Stimulated activated CD8-positive, alpha-beta memory T cell treated with anti-CD3 and anti-CD28 coated beads, Interleukin-4, amount 100 ng/mL, for 24 hours (primary cell): ENCODE measurements at places on chromosomes 3 and 15.

GRCh38 chr15:74200412-74200815 lies 2.2 kb downstream of the STRA6 start:
- no peak for DNase-seq

DNA sequence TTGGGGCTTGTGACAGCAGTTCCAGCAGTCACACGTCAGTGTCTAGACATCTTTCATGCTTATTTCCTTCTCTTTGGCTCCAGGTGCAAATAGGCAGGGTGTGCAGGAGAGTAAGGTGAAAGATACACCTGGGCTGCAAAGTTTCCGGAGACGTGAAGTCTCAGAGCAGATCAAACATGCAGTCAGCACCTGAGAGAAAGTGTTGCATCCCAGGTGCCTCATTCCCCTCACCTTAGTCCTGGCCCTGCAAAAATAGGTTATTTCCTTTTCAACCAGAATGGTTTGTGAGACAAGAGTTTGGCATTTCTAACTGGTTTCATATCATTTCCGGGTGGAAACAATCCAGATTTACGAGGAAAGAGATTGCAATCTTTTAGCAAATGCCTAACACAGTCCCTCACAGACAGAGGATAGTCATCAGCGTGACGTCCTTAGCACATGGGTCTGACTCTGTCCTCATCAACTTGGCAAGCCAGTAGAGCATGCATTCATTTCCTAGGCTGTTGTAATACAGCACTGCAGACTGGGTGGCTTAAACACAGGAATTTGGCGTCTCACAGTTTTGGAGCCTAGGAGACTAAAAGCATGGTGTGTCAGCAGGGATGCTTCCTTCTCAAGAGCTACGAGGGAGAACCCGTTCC lies 58.2 kb upstream of the ARRDC4 start:
- no peak for DNase-seq

DNA sequence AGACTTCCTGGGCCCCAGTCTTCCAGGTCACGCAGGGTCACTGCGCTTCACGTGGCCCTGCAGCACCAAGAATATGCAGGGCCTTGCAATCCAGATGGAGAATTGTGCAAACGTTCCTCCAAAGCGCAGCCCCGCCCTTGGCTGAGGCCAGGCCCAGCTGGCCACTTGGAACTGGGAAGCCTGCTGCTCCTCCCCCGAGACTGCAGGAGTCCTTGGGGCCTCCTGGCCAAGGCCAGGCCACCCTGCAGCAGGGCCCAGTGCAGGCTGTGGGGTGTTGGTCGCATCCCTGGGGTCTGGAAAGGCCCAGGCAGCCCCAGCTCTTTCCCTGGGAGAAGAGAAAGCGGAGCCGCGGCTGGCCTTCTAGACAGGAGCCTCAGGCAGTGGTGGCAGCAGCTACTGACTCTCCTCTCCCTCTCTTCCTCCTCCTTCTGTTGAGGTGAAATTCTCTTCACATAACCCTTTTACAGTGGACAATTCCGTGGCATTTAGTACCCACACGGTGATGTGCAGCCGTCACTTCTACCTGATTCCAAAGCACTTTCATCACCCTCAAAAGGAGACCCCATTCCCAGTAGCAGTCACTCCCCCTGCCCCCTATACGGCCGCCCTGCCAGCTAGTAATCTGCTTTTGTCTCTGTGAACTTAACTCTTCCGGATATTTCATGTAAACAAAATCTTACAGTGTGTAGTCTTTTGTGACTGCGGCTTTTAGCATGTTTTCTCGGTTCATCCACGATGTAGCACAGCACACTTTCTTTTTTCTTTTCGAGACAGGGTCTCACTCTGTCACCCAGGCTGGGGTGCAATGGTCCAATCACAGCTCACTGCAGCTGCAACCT lies 103.9 kb downstream of the TMEM266 start:
- no peak for DNase-seq

- no peak for DNase-seq
These were observed 234.2 kb downstream of the MECOM start for GRCh38 chr3:169429328-169429727.

DNA sequence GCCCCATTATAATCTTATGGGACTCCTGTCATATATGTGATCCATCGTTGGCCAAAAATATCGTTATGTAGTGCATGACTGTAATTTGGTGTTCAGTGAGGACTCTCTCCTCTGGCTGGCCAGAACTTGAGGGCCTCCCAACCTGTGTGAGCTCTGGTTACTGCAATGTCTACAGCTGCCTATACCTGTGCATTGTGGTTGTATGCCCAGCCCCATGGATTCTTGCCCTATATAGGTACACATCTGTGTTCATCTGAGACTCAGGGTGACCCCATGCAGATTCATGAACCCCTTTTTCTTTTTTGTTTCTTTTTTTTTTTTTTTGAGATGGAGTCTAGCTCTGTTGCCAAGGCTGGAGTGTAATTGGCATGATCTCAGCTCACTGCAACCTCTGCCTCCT lies 32.6 kb upstream of the KLF13 start:
- no peak for DNase-seq

GRCh38 chr3:17154941-17155340 lies 270.2 kb downstream of the PLCL2 start:
- DNase-seq: no peak

DNA sequence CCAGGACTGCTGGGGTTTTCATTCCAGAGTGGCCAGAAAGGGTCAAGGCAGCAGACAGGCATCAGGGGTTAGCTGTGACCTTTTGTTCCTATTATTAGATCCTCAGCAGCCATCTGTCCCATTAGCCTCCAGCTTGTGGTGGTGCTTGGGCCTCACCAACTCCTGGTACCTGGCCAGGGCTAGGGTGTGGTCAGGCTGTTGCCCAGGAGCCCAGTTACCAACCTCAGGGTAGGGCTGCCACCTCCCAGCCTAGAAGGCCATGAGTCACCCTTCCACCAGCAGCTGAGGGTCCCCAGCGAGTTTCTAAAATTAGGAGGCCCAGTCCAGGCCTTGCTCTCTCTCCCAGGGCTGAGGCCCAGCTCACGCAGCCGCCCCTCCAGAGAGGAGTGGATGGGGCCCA lies 12.2 kb downstream of the TMEM43 start:
- DNase-seq: no peak

DNA sequence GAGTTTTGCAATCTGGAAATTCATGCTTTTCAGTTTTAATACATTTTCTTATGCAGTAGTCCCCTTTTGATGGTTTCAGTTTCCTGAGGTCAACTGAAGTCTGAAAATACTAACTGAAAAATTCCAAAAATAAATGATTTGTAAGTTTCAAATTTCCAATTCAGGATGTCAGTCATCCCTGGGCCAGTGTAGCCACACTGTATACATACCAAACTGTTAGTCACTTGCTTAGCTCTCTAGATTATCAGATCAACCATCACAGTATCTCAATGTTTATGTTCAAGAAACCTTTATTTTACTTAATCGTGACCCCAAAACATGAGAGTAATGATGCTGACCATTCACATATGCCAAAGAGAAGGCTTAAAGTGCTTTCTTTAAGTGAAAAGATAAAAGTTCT lies 715.5 kb downstream of the GBE1 start:
- DNase-seq: no peak

DNA sequence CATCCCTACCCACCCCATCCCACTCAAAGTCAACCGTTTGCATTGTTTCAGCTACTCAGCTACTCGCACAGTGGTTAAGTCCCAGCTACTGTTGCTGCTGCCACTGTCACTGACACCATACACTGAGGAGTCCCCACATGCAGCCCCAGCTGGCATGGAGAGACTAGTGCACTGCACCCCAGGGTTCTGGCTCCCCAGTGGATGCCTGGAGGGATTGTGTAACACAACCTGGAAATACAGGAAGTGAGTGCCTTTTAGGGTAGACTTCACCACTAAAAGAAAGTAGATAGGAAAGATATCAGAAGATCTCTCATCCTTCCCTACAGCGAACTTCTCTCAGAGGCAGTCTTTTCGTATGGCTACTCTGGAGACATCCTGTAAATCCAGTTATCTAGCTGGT lies 169.2 kb upstream of the STRIT1 start:
- no peak for DNase-seq

- no peak for DNase-seq
These were observed 465.9 kb upstream of the DPPA4 start for GRCh38 chr3:109803274-109803673.

- no peak for DNase-seq
These were observed 200.3 kb upstream of the PFN2 start for GRCh38 chr3:150170852-150171520.

DNA sequence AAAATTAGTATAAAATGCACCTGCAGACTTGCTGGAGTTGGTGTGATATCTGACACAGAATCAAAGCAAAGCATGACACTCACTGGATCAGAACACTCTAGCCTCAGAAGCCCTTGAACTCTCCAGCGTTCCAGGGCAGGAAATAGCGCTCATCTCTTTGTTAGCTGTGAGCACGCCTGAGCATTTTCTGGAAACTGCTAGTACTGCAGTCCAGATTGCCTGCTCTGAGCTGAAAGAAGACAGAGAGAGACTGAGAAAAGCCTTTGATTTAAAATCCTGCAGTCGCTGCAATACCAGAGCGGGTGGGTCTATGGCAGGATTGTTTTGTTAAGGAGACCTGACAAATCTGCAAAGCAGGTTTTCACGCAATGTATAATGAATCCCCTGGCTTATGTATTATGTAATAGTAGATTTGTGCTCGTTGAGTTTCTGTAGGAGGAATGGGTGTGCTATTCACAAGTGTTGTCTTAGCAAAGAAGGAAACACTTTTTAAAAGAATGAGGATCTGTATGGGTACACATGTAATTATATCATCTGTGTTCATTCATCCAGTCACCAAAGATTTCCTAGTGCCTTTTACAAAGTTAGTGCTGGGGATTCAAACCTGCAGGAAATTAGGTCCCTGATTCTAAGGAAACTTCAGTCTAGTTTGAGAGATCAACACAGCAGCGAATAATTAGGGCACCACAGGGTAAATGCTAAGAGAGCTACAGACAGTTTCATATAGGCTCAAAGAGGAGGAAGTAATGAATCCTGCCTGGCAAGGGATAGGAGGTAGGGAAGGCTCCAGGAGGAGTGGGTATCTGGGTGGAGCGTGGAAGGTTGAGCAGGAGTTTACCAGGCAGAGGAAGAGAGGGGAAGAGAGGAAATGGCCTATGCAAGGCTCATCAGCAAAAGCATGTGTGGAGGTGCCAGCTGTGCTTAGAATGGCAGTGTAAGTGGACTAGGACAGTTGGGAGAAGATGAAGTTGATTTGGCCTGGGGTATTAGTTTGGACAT lies 26.1 kb upstream of the MGLL start:
- no peak for DNase-seq

- no peak for DNase-seq
These were observed at the start of gene SMCO1 for GRCh38 chr3:196514913-196515621. TSS of gene SMCO1 (minus strand) at chr3:196515346. CDS start at chr3:196515209, 137 bp downstream.

DNA sequence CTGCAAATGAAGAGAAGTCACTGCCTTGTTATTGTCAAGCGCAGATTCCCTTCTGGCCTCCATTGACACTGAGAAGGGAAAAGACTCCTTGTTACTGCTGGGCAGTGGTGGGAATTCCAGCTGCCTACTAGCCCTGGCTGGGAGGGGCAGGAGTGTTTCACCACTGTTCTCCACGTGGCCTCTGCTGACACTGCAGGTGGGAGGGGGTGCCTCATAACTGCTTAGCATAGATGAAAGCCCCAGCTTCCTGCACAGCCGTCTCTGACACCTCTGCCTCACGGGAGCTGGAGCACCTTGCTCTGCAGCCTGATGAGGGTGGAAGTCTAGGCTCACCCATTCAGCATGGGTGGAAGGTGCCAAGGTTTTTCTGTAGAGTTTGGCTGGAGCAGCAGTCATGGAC lies 52.1 kb downstream of the TM2D3 start:
- DNase-seq: no peak

DNA sequence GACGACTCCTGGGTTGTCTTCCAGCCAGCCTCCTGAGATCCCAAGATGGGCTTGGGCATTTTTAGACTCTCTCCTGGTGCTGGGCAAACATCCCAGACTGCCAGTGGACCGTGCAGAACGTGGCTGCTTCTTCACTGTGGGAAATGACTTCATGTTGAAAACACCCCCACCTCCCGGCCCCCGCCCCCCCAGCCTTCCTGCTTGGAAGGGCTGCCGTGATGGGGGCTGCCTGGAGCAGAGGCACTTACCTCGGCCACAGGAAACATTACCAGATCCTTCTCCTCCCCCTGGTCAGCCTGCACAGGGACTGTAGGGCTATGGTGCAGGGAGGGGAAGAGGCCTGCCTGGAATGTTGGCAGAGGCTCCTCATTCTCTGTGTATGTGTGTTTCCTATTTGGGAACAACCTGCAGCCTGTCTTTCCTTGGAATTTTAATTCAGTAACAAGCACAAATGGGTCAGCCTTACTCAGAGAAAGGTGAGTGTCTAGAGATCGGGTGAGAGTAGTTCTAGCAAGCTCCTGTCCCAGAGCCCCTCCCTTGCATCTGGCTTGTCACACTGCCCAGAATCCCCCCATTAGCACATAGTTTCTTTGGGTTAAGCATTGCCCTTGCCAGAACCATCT lies 90.8 kb downstream of the ANP32A start:
- DNase-seq: no peak

DNA sequence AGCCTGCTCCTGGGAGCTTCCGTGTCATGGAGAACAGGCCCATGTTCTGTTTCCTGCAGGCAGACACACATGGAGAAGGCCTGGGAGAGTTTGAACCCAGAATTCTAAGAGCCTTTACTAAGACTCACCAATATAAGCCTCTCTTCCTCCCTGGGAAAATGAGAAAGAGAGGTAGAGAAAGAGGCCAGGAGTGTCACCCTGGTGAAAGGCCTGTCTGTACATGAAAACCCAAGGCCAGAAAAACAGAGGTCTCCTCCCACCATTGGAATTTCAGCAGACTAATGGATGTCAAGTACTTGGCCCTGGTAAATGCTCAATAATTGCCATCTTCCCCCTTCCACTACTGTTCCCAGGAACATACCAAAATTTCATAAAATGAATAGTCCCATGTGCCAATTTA lies 117.6 kb downstream of the TOP2B start:
- no peak for DNase-seq

- DNase-seq: no peak
These were observed 17.7 kb upstream of the SHISA5 start for GRCh38 chr3:48521635-48522034.

- peak; percentile 24 for DNase-seq
These were observed 37.9 kb downstream of the RPL39L start for GRCh38 chr3:187101184-187102072.

DNA sequence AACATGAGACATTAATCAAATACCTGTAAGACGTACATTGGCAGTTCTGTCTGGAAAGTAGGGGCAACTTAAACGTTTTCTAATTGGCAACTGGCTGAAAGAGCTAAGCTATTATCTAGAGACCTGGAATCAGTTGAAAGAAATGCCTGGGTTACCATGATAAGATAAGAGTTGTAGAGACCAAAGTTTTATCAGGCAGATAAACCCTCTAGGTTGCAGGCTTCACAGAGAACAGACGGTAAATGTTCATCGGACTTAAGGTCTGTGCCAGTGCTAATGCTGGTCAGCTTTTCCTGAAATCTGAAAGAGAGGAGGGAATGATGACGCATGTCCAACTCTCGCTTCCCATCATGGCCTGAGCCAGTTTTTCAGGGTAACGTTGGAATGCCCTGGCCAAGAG lies 196.2 kb downstream of the ROBO2 start:
- DNase-seq: no peak

GRCh38 chr3:45852828-45853227 lies 10.9 kb upstream of the LZTFL1 start:
- DNase-seq: no peak

DNA sequence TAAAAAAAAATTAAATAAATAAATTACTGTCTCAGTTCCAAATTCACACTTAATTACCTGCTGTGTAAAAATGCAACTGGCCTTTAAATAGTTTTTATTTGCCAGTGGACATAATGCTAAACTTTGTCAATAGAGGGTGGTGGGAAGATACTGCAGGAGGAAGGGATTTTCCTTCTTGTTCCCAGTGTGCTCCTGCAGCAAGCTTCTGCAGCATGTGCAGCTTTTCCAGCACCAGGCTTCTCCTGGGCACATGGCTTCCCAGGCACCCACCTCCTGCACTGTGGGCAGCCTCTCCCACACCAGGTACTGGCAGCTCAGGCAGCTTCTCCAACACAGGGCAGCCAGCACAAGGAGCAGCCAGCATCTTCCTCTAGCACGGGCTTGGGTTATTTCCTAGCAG lies 29.6 kb upstream of the BBX start:
- DNase-seq: no peak
